ENCODE measurements at places on chromosomes 2 and 18.

DNA sequence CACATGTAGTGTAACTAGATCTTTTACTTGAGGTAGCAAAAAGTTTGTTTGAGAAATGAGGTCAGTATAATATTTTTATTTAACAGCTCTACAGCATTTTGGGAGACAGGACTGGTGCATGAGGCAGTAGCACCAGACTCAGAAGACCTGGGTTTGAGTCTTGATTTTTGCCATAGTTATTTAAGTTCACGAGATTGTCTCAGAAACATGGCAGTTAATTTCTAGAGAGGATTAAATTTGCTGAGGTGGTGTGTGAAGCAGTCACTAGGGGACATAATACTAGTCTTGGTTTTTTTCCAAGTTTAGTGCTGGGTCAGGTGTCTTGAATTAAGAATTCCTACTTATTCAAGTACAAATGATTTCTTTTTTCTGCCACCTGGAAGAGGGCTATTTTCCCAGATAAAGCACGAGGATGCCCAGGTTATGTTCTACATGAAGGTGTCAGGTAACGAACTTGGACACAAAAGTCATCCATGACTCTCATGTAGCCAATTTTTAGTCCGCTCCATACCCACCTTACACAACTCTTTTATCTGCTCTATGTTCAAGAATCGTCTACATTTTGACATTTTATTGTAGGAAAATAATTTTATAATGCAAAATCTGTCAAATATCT, 1.4 kb downstream of the MARCHF7 start:
- DNase-seq: no peak

- no peak for DNase-seq
Measured at GRCh38 chr2:121570036-121570666, 39.5 kb downstream of the RNU4ATAC start.

- DNase-seq: no peak
Measured at GRCh38 chr18:39752351-39752750, 2186.8 kb upstream of the CELF4 start.

DNA sequence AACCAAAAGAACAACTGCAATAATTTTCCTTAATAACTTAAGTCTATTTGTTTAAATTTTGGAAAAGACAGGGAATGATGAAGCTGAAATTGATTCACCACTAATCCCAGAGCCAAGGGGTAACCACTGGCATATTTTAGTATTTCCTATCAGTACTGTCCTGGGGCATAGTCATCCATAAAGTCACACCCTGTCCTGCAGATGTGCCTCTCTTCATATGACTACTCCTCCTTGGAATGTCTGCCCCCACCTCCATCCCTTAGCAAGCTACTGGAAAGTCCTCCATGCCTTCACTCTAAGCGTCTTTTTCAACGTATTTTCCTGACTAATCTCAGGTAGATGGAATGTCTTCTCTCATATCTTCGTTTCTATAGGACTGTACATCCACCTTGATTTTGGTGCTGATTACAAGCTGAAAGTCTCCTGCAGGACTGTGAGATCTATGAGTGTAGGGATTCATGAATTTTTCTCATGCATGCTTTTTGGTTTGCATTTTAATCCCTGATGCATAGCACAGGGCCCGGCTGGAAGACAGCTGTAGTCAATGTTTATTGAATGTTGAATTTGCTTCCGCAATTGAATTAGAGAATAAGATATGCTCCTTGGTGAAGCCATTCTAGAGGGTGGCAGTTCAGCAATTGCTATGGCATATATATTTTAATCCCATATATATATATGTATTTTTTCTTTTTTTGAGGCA, 85.6 kb downstream of the MOGAT1 start:
- no peak for DNase-seq

DNA sequence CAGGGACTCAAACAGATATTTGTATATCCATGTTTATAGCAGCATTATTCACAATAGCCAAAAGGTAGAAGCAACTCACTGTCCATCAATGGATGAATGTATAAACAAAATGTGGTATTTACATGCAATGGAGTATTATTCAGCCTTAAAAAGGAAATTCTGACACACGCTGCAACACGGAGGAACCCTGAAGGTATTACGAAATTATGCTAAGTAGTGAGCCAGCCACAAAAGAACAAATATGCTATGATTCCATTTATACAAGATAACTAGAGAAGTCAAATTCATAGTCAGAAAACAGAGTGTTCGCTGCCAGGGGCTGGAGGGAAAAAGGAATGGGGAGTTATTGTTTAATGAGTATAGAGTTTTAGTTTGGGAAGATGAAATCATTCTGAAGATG, 61.0 kb upstream of the CDKL4 start:
- DNase-seq: no peak

GRCh38 chr18:44729631-44730101, 49.0 kb downstream of the SETBP1 start:
- no peak for DNase-seq

DNA sequence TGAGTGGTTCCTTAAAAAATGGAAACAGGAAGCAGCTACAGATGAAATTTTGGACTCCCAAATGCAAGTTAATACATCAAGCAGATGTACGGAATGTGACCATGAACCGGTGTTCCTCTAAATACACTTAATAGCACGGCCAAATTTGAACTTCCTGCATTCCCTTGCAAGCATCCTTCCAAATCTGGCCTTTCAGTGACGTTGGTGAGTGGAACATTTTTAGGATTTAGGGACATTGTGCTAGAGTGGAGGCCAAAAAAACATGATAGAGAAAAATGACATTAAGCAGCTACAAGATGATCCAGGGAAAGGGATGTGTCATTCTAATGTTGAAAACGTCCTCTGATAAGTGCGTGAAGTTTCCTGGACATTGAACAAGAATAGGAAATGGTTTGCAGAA, 62.1 kb downstream of the CTAGE1 start:
- DNase-seq: no peak
